ENCODE measurements at places on chromosomes 1 and 21.
A peak's percentile ranks its signal among the peaks of the same experiment; 100 is the strongest.

GRCh38 chr1:220784751-220785150 is 2.0 kb upstream of the MTARC1 start:
- DNase-seq: no peak

- no peak for DNase-seq
These were observed 39.6 kb downstream of the RSPH1 start for GRCh38 chr21:42456457-42456856.

- DNase-seq: no peak
These were observed 19.2 kb downstream of the EFCAB14 start for GRCh38 chr1:46699666-46700065.

DNA sequence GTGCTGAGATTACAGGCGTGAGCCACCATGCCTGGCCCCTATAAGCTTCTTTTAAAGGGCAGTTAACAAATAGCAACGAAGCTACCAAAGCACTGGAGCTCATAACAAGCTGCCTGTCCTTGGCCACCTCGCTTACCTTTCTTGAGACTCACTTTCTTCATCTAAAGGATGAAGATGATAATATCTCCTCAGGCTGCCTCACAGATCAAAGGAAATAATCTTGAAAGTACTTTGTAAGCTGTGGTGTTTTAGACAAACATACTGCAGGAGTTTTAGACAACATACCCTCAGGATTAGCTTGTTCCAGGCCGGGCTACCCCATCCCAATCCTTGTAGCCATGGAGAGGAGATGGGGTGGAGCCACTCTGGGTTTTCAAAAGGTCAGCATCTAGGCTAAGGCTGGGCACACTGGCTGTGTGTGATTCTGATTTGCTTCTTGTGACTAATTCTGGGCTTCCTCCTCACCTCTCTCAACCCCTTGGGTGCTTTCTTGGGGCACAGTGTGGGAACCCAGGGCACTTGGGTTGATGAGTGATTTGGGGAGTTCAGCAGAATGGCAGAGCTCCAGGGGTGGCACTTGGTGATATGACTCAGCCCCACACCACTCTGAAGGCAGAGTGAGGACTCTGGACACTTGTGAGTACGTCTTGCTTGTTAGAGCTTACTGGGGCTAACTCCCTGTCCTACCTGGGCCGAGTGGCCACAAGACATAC is 5.2 kb downstream of the GPR25 start:
- no peak for DNase-seq

GRCh38 chr1:243388276-243388675 is 132.4 kb downstream of the SDCCAG8 start:
- DNase-seq: no peak

- DNase-seq: peak; percentile 31
These were observed 100.8 kb downstream of the PBX1 start for GRCh38 chr1:164659621-164660411.

- DNase-seq: no peak
These were observed 187.5 kb downstream of the LMX1A start for GRCh38 chr1:165169028-165169427.

DNA sequence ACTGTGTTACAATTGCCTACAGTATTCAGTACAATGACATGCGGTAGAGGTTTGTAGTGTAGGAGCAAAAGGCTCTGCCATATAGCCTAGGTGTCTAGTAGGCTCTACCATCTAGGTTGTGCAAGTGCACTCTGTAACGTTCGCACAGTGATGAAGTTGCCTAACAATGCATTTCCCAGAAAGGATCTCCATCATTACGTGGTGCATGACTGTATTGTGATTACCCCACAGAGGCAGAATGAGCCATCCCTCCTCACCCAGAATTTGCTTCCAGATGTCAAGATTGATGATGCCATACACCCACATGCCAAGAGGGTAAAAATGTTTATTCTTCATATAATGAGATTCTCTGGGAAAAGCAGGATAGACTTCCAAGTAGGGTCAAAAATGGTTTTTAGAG is 199.3 kb upstream of the CTTNBP2NL start:
- DNase-seq: no peak

- no peak for DNase-seq
These were observed 163.2 kb downstream of the LRRC40 start for GRCh38 chr1:70042090-70042731.

GRCh38 chr1:22341791-22342605 is 109.7 kb upstream of the ZBTB40 start:
- peak; percentile 41 for DNase-seq

GRCh38 chr1:173853074-173853473 is 14.7 kb downstream of the GAS5 start:
- DNase-seq: no peak

GRCh38 chr1:161549652-161550051 is at the start of gene FCGR3A:
FCGR3A (minus strand) TSS chr1:161549818; CDS start chr1:161549736, 82 bp downstream.
- DNase-seq: no peak

- DNase-seq: no peak
These were observed 190.5 kb downstream of the GABPA start for GRCh38 chr21:25925064-25925800.

DNA sequence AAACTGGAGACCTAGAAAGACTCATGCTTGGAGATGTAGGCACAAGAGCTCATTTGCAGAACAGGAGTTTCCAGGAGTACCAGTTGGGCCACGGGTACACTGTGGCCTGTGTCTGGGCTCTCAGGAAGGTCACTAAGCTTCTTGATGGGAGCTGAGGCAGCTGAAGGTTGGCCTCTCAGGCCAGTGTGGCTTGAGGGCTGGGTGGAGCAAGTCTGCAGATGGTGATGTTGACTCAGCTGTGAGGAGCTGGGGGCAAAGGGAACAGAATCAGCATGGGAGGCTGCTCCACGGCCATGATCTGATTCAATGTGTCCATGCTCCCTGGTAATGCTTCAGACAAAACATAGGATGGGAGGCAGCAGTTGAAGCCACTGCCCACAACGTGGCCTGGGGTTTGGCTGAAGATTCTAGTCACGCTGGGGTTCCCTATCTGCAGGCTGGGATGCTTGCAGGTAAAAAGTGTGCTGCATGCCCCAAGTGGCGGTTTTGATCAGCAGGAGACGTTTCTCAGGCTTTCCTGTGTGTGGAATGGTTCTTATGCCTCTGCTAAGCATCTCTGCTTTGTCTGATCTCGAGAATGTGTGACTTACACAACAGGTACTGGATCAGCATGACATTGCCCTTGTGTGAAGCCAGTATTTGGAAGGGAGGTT is 15.4 kb upstream of the TENT5C start:
- no peak for DNase-seq

GRCh38 chr1:224359207-224359606 is 2.5 kb downstream of the CNIH4 start:
- DNase-seq: no peak

DNA sequence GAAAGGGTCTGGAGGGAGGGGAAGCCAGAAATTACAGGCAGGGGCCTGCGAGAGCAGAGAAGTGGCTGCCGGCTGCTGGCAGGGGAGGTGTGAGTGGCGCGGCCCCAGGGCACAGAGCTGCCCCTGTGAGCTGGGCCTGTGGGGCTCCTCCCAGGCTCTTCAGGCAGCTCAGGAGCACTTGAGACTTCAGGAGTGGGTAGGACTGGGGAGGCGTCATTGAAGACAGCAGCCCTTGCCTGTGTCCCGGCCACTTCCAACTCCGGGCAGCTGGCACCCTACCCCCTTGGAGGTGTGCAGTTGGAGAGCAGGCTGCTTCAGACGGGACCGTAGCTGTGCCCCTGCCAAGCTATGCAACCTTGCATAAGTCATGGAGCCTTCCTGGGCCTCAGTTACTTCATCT is 87.5 kb upstream of the ACTL8 start:
- DNase-seq: no peak

DNA sequence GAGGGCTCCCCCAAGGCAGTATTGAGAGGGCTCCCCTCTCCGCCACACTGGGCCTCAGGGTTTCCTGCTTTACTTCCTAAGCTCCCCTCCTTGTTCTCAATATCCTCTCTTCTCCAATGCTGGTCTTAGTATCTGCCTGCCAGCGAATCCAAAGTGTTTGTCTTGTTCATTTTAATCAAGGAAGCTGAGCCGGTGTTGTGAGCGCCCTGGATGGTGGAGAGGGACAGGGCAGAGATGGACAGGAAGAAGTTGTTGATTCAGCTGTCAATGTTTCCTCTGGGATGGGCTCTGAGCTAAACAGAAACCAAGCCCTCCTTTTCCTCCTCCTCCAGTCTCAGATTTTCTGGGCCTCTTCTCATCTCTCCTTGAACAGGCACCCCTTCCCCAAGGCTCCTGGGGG is 5.4 kb downstream of the OLFML3 start:
- no peak for DNase-seq

- DNase-seq: no peak
These were observed 33.9 kb upstream of the IPO9 start for GRCh38 chr1:201795066-201795465.

- DNase-seq: no peak
These were observed 109.9 kb downstream of the SPAG17 start for GRCh38 chr1:118075116-118075515.

DNA sequence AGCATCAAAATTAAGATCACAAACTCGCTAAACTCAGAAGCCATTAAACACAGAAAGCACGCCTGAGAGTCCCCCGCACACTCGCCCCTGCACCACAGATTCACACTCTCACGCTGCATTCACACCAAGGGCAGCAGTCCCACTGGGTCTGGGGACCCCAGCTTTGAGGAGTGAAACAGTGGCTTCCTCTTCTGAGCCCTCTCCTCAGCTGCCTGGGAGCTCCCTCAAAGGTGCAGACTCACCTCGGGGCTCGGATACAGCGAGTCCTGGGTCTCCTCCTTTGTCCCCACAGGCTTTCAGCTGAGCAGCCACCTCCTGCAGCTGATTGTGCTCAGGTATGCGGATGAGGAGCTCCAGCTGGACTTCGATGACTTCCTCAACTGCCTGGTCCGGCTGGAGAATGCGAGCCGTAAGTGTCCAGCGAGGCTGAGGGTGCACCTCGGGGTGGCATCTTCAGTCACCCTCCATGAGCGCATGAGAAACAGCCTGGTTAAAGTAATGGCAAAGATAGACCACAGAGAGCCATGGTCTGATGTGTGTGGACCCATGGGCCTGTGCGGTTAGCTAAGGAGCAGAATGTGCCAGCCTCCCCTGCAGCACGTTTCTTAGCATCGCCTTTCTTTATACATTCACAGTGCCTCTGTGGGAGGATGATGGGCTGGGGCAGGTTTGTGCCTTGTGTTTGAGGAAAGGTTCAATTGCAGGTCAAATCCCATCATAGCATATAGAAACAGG is 47.9 kb downstream of the CAPN9 start:
- DNase-seq: no peak

GRCh38 chr1:186481303-186481888 is 20.5 kb upstream of the PDC start:
- DNase-seq: no peak

GRCh38 chr21:37072274-37072987 is 440 bp downstream of the PIGP start:
- no peak for DNase-seq

- peak; percentile 68 for DNase-seq
These were observed 487.7 kb downstream of the TTLL7 start for GRCh38 chr1:83511146-83511726.

GRCh38 chr1:68889471-68889870 is 392.6 kb upstream of the DEPDC1 start:
- DNase-seq: no peak

- no peak for DNase-seq
These were observed 120.4 kb upstream of the FGGY start for GRCh38 chr1:59176471-59176870.

GRCh38 chr1:186518822-186519381 is 58.0 kb upstream of the PDC start:
- no peak for DNase-seq

DNA sequence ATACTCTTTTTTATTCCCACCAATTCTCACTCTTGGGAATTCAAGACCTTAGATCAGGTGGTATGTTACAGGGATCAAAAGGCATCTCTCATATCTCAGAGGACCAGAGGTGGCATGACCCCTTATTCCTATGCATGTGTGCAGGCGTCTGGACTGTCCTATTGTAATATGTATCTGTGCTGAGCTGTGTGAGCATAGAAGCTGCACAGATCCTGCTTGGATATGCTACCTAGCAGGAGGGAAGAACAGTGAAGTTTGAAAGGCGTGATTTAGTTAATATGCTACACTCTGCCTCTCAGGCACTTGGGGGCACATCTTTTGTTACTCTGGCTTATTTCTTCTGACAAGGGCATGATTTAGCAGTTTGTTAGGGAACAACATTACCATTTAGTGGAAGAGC is 86.7 kb upstream of the ZRANB2 start:
- no peak for DNase-seq

DNA sequence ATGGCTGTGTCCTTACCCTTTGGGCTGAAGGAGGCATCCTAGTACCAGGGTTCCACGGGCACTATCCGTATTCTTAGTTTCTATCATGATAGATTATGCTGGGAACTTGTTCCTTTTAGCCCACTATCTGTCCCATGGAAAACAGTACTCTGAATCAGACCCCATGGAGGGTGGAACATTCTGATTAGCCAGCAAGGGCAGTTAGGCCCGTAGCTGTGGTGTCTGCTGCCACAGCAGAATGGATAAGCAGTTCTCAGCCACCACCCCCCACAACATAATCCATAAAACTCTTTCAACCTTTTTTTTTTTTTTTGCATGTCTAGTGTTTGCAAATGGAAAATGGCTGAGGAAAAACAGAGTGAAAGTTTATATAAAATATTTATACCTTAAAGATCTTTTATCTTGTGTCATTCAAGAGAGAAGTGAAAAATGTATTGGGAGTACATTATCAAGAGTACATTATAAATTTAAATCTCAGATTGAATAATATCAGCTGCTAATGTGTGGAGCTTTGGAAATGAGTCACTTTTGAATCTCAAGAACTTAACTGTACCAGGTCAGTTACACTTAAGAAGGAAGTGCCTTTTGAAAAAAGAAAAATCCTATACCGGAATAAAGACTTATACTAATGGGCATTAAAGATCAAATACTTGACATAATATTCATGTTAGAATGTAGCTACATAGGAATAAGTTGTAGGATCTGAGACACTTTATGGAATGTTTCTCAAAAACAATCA is 80.3 kb downstream of the NFIA start:
- no peak for DNase-seq

DNA sequence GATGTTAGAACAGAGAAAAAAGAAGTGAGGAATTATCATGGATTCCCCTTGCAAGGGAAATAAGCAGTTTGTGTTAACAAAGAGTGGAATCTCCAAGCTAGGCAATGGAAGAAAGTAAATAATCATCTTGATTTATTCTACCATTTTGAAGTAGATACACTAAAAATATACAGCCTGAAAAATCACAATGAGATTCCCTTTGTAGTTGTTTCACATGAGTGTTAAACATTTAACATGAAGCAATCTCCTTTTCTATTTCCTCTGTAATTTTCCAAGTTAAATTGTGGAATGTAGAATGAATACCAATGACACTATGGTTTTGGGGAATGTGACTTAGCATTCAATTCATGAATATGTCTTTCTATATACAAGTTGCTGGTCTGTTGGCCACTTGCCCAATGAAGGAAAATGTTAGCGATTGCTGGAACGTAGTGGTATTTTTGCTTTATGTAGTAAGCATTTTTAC is 5.7 kb downstream of the TGFB2 start:
- DNase-seq: no peak

Data from NCI-H1105 (cell line).